ENCODE measurements at places on chromosomes 7 and 10.
A peak's percentile ranks its signal among the peaks of the same experiment; 100 is the strongest.

DNA sequence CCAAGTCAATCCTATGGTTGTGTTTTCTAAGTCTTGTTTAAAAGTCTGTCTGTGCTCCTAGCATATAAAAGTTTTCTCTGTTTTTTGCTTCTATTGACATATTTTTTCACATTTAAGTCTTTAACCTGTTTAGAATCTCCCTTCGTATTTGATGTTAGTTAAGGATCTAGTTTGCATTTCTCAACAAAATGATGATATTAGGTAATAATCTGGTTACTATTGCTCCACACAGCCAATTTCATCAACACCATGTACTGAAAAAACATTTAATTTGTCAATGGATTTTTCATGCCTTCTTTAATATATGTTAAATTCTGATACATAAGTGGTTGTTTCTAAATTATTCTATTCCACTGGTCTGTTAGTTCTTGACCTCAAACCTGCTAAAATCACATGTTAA lies 17.5 kb upstream of the TSGA13 start:
- DNase-seq = no peak

DNA sequence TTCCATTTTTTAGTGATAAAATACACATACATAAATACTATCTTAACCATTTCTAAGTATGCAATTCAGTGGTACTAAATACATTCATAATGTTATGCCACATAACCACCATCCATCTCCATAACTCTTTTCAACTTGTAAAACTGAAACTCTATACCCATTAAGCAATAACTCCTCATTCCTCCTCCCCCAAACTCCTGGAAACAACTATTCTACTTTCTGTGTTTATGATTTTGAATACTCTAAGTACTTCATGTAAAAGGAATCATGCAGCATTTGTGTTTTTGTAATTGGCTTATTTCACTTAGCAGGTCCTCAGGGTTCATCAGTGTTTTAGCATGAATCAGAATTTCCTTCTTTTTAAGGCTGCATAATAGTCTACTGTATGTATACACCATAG lies 131.8 kb downstream of the TES start:
- no peak for DNase-seq

DNA sequence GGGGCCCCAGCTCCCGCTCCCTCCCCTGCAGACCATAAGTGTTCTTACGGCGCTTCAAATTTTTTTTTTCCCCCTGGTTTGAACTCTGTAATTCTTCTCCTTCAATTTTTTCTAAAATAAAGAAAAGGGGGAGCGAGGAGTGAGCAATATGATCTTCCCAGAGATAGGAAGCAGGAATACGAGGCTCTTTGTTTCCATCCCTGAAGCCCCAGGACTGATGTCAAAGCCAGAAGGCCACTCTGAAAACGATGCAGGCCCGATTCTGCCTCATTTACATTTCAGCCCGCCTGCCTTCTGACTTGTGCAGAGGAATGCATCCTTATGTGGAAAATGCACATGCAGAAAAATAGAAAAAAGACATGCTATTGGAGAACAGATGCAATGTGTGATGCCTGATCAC lies 401.5 kb upstream of the MKI67 start:
- no peak for DNase-seq

- no peak for DNase-seq
Measured at GRCh38 chr7:116463956-116464355, 35.6 kb upstream of the CAV2 start.

DNA sequence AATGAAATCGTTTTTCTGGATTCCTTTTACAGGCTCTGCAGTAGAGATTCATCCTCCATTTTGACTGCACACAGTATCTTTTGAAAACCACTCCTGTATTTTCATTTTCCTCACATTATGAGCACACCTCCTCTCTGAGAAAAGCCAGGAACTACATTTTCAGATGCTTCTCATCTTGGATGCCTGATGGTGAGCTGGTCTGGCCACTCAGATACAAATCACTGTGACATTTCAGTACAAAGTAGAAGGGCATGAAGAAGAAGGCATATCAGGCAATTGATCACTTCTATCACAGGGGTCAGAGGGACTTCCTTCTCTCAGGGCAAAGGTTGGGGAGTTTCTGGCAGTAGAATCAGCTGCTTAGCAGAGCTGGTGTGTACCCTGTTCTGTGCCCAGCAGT lies 192.0 kb upstream of the POM121L12 start:
- DNase-seq = no peak

DNA sequence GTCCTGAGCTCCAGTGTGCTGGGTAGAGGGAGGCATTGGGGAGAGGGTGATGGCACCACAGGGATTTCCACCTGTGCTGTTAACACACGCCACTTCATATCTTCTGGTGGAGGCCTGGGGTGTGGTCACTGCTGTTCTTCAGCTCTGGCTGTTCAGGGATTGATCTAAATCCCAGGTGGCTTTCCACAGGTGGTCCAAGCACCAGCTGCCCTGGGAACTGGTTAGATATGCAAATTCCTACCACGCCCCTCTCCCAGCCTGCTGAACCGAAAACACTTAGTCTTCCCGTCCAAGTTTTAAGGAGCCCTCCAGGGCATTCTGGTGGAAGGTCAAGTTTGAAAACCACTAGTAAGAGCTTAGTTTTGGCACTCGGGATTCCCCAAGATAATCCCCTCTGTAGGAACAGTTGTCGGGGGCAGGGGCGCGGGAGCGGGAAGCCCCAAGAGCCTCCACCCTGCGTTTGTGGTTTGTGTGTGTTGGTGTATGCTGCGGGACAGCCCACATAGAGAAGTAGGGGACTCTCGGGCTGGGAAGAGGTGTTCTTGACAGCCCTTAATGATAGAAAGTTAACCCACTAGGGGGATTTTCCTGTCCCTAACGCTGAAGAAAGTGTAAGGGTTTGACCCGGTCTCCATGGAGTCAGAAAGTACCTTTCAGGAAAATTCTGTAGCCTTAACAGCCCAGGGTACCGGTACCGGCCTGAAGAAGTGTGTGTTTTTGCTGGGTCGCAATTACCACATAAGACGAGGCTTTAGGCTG lies 5.1 kb downstream of the DEPP1 start:
- no peak for DNase-seq

GRCh38 chr7:80135309-80136104 lies 876 bp downstream of the GNAI1 start:
- DNase-seq = peak; percentile 20

DNA sequence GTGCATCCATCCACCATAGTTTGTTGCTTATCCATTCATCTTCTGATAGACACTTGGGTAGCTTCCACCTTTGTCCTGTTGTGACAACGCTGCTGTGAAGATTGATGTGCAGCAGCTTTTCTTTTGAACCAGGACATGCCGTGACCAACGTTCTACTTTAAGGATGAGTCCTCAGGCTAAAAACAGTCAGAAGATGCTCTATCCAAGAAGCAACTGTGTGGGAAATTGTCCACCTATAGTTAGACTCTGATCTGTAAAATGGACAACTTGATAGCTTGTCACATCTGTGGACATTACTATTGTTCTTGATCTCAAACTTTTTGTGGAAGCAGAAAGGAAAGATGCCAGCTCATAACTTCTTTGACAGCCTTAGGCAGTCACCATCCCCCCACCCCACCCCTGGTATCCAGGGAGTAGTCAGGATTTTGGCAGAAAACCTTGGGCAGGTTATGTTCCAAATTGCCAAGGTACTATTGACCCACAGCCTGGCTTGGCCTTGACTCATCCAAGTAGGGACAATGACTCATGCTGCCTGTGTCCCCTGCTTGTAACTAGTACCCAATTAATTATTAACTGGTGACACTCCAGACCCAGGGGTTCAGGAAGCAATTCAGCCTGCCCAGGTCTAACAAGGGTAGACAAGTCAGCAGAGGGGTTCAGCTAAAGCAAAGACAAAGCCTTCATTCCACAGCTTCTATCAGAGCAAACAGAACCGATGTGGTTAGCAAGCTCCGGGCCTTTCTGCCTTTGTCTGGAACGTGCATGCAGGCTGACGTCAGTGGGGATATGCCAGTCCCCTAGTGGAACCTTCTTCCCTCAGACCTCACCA lies 99.6 kb upstream of the ANLN start:
- no peak for DNase-seq

DNA sequence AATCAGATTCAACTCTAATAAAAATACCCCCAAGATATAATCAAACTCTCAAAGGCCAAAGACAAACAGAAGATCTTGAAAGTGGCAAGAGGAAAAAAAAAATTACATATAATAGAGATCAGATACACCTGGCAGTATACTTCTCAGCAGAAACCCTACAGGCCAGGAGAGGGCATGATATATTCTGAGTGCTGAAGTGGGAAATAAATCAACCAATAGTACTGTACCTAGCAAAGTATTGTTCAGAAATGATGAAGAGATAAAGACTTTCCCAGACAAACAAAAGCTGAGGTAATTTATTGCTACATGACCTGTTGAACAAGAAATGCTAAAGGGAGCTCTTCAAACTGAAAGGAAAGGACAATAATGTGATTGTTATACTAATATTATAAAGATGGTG lies 291.9 kb downstream of the SH2D4B start:
- DNase-seq = no peak

GRCh38 chr7:13651167-13651566 lies 338.3 kb downstream of the ETV1 start:
- no peak for DNase-seq

DNA sequence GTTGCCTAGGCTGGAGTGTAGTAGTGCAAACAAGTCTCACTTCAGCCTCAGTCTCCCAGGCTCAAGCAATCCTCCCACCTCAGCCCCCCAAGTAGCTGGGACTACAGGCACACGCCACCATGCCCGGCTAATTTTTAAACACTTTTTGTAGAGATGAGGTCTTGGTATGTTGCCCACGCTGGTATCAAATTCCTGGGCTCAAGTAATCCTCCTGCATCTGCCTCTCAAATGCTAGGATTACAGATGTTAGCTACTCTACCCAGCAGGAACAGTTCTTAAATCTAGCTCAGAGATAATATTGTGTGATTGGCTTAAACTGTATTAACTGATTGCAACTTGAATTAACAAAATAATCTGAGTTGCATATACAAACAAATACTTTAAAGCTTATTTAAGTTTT lies 82.9 kb downstream of the CDK14 start:
- DNase-seq = no peak

- no peak for DNase-seq
Measured at GRCh38 chr7:42213093-42213492, 23.9 kb downstream of the GLI3 start.

DNA sequence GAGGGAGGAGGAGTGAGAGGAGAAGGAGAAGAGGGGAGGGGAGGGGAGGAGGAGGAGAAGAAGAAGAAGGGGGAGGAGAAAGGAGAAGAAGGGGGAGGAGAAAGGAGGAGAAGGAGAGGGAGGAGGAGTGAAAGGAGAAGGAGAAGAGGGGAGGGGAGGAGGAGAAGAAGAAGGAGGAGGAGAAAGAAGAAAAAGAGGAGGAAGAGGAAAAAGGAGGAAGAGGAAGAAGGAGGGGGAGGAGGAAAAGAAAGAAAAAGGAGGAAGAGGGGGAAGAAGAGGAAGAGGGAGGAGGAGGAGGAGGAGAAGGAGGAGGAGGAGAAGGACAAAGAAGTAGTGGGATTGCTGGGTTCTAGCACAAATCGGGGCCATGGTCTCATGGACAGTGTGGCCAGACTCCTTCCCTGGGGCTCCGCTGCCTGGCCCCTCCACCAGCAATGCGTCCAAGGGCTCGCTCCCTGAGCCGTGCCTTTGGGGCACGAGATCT lies 4.2 kb upstream of the MAFK start:
- DNase-seq = no peak

GRCh38 chr10:119153661-119154060 lies 11.9 kb downstream of the SFXN4 start:
- DNase-seq = no peak

DNA sequence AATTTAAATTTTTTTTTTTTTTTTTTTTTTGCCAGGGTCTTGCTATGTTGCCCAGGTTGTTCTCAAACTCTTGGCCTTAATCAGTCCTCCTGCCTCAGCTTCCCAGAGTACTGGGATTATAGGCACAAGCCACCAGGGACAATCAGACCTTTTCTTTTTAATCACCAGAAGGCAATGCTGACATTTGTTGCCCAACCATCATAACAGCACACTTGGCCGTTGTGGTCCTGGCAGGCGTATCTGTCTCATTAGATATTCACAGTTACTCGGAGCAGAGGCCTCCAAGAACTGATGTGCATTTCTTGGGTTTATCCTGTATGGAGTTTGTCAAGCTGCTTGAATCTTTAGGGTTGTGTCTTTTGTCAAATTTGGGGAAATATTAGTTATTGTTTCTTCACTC lies 100.0 kb downstream of the SORCS3 start:
- no peak for DNase-seq

DNA sequence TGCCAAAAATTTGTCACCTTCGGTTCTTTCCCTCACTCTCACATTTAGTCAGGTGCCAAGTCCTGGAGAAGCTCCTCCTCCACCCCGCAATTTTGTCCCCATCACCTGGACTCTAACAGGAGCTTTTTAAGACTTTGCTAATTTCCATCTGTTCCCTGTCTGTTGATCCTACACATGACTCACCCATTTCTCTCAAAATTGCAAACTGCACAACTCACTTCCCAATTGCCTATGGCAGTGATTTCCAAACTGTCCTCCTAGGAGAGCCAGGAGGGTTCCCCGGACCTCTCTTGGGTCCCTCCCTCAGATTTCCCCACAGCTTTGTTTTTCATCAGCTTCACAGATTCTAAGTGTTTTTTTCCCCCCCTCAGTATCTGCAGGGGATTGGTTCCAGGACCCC lies 120.3 kb downstream of the WNT2 start:
- DNase-seq = no peak

GRCh38 chr10:34480345-34480744 lies 334.8 kb downstream of the PARD3 start:
- no peak for DNase-seq

Measured in stimulated activated CD8-positive, alpha-beta memory T cell treated with anti-CD3 and anti-CD28 coated beads, Interleukin-2, amount 100 ng/mL, for 48 hours (primary cell).